ENCODE measurements at places on chromosomes 16 and 17.
A peak's percentile ranks its signal among the peaks of the same experiment; 100 is the strongest.

GRCh38 chr16:62967163-62967562 lies 930.9 kb upstream of the CDH8 start:
- peak; percentile 86 for DNase-seq

DNA sequence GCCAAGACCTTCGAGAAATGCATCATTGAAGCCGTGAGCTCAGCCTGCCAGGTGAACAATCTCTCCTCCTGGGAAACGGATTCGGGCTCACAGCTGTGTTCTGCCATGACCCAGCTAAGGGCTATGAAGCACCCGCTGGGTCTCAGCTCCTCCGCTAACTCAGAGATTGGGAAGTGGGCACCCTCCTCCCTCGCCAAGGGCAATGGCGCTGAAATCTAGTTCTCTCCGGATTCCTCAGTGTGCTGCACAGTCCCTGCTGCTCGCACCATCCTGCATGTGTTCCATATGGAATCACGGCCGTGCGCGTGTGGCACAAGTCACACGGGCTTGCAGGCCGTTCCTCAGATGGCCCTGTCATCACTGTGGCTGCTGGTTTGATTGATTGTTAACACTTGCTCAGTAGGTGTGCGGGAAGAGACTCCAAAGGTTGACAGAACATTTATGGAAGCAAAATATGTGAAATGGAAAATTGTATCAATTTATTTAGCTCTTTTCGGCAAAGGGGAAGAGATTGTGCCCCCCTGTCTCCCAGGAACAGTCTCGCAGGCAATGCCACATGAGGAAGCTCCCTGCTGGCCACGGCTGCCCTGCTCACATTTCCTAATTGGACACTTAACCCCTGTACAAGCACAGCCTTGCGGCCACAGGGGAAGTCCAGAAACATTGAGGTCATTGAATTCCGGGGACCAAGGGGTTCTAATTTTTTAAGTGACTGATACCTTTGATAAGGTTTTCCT lies 58.8 kb downstream of the RNF213 start:
- DNase-seq, result no peak

- no peak for DNase-seq
These were observed 352.9 kb downstream of the TMEM114 start for GRCh38 chr16:8237452-8237851.

GRCh38 chr17:2002767-2003329 lies 22.3 kb downstream of the RTN4RL1 start:
- no peak for DNase-seq

- no peak for DNase-seq
These were observed 1.2 kb downstream of the TMEM238L start for GRCh38 chr17:10802496-10803284.

- peak; percentile 58 for DNase-seq
These were observed 29.7 kb downstream of the CPSF4L start for GRCh38 chr17:73231841-73232586.

DNA sequence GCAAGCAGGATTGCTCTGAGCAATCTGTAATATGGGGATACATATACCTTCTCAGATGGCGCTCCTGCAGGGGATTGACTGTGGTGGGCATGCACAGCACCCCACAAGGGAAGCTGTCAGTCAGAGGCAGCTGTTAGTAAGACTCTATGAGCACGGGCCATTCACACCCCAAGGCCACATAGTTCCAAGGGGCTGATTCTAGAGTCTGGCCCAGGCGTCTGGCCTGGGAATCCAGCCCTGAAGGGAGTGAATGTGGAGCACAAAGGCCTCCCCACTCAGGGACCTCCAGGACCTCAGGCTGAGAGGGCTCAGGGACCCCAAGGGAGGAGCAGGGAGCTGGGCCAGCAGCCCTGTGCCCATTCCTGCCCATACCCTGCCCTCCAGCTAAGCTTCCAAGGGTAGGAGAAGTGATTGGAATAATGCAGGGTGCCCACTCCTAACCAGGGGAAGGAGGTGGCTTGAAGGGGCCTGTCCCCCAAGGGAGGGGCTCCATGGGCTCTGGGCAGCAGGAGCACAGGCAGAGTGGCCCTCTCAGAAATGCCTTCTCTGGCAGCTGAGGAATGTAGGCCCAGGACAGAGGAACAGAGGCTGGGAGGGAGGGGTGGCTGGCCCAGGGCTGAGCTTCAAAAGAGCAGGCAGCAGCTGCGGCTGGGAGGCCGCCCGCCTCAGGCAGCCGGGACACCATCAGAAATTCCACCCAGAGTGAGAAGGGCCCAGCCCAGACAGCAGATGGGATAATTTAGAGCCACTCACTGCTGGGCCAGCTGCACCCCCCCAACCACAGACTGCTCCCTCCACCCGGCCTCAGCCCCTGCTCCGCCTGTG lies 48.9 kb upstream of the MRPS23 start:
- no peak for DNase-seq

GRCh38 chr16:11576427-11577289 lies 10.1 kb downstream of the LITAF start:
- no peak for DNase-seq

- DNase-seq, result no peak
These were observed 3.9 kb downstream of the PLXDC1 start for GRCh38 chr17:39147221-39148185.

DNA sequence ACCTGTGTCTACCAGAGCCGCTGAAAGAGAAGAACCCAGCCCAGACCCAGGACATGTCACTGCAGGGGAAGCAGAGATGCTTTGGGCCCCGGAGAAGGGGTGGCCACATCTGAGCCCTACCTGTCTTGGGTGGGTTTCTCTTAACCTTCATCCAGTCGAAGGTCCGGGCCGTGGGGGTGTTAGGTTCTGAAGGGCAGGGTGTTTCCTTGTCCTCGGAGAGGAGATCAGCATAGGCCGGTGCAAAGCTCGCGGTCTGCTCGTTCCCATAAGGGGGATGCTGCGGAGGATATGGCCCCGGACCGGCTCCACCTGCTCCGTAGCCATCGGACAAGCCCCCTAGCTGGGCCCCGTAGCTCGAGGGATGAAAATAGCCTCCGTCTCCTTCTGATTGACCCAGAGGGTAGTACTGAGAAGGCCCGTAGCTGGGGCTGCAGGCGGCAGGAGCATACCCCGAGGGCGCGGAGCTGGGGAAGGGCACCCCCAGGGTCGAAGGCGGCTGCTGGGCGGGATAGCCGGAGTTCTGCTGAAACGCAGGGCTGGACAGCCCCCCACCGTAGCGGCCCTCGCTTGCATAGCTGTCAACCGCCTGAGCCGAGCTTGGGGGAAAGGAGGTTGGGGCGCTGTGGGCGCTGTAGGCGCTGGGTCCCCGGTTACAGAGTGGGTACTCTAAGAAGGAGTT lies 464 bp downstream of the HOXB1 start:
- DNase-seq, result no peak

DNA sequence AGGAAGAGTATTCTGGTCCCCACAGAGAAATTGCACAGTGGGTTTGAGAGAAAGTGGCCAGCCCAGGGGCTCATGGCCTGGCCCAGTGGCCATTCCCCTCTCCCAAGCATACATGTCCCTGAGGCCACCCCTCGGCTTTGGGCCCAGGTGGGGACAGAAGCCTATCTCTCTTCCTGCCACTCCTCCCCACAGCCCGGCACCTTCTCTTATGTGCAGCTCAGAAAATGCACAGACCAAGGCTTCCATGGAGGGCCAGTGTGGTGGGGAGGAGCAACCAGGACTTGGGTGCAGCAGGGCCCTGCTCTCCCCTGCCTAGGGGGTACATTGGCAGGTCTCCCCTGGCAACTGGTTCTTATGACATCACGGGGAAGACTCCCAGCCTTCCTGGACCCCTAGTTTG lies at the start of gene C16orf90:
Gene C16orf90, minus strand, starts transcription at position 314 of the 400 bp plus-strand sequence. Its CDS starts 68 bp downstream, at position 246.
- DNase-seq, result no peak

DNA sequence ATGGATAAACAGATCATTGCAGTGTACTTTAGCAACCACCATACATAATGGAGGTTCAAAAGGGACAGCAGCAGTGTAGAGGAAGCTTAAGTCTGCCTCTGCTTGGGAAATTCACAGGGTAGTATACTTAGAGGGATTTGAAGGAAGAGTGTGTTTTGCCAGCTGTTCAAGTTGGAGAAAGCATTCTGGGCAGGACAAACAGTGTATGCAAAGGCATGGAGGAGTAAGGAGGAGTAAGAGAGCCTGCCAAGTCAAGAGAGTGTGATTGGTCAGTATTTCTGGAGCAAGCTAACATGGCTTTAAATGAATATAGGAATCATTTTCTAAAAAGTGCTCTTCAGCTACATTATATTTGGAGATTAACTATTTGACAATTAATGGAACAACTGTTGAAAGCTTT lies 22.9 kb upstream of the PHAF1 start:
- DNase-seq, result no peak

- DNase-seq, result no peak
These were observed 1.7 kb upstream of the NLRC3 start for GRCh38 chr16:3578610-3579551.

DNA sequence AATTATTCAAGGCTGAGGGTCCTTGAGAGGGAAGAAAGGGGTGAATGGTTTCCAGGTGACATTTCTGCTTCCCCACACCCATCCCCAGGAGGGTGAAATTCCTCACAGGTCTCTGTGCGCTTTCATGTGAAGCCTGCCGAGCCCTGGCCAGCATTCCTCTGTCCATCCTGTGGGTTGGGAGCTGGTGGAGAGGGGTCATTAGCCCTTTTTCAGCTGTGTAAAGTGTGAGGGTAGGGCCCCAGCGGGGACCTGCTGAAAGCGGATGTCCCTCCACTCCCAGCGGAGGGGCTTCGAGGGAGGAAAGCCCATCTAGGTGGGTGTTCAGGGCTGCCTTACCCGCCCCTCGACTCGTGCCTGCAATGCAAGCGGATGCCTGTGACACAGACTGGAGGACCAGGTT lies 53.3 kb upstream of the DLX4 start:
- no peak for DNase-seq

DNA sequence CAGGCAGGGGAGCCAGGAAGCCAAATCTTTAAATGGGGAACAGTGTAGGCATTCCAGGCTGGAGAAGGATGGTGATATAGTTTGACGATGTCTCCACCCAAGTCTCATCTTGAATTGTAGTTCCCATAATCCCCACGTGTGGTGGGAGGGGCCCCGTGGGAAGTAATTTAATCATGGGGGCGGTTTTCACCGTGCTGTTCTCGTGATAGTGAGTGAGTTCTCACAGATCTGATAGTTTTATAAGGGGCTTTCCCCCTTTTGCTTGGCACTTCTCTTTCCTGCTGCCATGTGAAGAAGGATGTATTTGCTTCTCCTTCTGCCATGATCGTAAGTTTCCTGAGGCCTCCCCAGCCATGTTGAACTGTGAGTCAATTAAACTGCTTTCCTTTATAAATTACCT lies 28.8 kb downstream of the GINS3 start:
- no peak for DNase-seq

DNA sequence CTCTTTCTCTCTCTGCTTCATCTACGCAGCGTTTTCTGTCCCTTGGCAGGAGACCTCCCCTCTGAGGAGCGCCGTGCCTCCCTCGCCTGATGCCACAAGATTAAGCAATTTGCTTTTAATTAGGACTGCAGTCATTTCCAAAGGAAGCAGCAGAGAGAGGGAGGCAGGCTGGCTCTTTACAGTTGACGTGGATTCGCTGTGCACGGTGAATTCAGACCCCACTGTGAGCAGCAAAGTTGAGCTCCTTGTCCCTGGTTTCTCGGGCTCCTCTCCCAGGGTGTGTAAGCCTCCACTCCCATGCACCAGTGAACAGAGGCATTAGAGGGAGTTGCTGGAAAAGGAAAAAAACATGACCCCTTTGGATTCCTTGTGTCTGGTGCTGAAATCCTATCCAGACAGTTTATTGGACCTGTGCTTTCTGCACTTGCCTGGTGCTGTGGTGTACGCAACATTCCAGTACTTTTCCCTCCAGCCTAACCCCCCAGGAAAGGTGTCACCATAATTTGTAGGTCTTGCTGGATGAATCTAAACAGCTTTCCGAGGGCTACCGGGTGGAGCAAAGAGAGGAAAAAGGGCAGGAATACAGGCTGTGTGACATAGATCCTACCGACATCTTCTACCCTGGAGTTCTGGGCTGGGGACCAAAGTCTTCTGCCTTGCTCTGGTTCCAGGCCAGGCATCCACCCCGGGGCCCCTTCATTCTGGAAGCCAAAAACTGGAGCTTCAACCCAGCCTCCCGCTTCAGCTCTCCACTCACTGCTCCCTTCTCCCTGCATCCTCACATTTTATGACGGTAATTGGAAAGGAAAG lies 171.0 kb downstream of the MAF start:
- DNase-seq, result no peak

DNA sequence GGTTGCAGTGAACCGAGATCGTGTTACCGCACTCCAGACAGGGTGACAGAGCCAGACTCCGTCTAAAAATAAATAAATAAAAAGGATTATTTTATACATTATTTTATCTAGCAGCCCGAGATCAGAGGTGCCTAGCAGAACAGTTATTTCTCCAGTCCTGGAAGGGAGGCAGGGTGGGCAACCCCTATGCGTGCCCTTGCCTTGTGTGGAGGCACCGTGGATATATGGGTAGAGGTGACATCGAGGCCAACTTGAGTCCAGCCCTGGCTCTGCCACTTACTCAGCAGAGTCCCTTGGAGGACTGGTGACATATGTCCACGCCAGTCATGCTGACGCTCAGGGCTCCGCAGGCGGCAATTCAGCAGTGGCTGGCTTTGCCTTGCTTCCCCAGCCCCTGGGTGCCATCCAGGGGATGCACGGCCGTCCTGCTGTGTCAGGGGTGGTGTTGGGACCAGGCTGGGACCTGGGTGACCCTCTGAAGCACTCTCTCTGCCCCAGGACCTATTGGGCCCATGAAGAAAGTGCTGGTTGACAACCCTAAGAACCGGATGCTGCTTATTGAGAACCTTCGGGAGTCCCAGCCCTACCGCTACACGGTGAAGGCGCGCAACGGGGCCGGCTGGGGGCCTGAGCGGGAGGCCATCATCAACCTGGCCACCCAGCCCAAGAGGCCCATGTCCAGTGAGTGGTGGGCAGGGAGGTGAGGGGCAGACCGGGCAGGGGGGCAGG lies 13.2 kb downstream of the GALK1 start:
- no peak for DNase-seq

DNA sequence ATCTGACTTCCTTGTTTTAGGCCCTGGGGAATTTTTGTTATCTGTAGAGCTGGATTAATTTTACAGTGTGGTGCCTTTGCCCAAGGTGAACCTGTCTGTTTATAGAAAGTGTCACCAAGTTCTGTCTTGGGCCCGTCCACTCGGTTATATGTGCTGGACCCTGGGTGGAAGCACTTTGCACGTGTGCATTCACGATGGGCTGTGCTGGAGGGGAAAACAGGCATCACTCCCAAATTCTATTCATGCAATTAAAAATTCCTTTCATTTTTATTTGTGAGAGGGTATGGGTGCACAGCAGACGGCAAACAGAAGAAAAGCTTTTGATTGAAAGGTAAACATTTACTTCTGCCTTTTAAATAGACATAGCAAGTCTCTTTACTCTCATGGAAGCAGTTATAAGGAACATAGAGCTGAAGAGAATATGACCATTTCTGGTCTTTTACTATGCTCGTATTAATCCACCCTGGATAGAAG lies 101.2 kb downstream of the WWOX start:
- DNase-seq, result no peak

GRCh38 chr16:12092544-12092921 lies 116.0 kb downstream of the SNX29 start:
- no peak for DNase-seq

GRCh38 chr17:542943-543342 lies 171.7 kb downstream of the VPS53 start:
- no peak for DNase-seq

Data from DMS79 (cell line).